ENCODE measurements at places on chromosomes 7 and 10.

DNA sequence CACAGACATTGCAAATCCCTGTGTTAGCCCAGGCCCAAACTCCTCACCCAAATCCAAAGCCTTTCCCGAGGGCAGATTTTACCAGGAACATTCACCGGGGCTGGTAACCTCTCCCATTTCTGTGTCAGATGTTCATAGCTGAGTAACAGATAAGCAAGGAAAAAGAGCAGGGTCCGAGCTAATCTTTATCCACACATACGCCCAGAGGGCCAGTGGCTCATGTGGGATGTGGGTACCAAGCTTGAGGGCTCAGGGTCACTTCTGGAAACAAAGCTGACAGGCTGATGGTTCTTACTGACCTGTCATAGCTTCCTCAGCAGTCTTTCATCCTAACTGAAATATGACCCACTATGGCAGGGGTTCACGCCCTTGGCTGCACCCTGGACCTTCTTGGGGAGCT, 39.8 kb downstream of the HBP1 start:
- DNase-seq, result no peak

DNA sequence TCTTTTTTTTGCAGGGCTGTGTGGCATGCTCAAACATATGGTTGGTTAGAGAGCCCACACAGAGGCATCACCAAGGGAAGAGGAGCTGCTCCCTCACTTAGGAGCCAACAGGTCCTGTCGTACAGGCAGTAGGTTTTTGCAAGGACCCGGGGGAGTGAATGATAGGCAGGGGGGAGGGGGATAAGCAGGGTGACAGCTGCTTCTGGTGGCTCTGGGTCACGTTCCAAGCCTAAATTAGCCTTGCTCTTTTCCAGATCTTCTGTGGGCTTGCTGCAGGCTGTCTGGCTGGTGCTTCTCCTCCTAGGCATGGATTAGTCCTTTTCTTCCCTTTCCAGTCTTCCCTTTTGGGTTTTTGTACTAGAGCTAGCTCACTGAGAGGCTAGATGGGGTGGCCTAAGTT, 117.7 kb upstream of the PODXL start:
- no peak for DNase-seq

- no peak for DNase-seq
Observed at GRCh38 chr10:113921561-113922370, 67.3 kb downstream of the NHLRC2 start.

DNA sequence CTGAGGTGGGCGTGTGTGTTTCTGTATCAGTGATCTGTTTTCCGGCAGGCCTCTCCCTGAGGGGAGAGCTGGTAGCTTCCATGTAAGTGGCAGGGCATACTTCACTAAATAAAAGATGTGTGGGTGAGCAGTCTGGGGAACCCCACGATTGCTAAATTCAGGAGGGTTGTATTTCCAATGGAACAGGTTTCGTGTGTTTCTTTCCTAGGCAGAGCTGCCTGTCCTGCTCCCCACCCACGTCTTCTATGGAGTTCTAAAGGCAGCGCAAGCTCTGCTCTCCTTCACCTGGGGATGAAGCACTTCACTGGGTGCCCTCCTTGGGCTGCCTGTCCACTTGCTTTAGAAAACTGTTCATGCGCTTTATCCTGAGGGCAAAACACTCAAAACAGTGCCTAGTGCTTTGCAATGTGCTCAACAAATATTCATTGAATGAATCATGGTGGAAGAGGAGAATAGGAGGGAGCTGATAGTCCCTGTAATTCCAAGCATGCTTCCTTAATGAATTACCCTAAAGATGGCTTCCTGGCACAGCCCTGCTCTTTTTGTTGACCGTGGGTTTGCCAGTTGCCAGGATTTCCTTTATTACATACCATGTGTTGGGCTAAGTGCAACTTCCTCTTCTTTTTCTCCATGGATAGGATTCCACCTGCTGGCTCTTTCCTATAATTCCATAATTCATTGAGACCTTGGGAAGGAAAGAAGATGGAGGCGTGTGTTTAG, 50.6 kb upstream of the SRPK2 start:
- DNase-seq, result peak; percentile 13

DNA sequence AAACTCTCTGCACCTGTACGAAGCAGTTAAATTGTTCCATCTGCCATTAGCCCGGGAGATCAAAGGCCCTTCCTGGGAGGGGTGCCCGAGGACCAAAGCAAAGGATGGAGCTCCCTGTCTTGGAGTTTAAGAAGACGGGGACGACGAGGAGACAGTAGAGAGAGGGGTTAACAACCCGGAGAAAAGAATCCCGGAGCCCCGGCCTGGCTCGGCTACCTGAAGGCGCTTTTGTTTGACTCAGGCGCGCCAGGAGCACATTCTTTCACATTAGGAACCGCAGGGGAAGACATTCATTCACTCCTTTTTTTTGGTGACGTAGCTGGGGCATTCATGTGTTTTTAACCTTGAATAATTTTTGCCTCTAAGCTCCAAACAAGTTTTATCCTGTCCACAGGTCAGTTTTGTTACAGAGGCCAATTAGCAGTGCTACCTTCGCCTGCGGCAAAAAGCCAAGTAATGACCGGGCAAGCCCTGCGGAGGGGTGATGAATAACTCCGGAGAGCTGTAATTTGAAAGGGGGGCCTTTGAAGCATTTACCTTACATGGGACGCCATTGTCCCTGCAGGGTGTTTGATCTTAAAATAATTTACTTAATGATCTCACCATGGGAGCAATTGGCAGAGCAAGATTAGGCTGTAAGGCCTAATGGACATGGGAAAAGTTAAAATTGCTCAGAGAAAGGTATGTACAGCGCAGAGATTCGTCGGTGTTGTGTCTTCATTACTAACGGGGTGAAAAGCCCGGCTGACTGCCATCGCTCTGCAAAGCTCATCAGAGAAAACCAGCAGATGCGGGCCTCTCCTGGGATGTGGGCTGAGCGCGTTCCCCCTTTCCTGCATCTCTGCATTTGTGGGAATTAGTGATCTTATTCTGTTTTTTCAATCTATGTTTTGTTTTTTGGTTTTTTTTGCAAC, 258.0 kb upstream of the SP4 start:
- no peak for DNase-seq

- DNase-seq, result no peak
Observed at GRCh38 chr10:26706206-26706605, 8.7 kb downstream of the PDSS1 start.

GRCh38 chr7:94378356-94378755, 16.3 kb upstream of the COL1A2 start:
- DNase-seq, result no peak

DNA sequence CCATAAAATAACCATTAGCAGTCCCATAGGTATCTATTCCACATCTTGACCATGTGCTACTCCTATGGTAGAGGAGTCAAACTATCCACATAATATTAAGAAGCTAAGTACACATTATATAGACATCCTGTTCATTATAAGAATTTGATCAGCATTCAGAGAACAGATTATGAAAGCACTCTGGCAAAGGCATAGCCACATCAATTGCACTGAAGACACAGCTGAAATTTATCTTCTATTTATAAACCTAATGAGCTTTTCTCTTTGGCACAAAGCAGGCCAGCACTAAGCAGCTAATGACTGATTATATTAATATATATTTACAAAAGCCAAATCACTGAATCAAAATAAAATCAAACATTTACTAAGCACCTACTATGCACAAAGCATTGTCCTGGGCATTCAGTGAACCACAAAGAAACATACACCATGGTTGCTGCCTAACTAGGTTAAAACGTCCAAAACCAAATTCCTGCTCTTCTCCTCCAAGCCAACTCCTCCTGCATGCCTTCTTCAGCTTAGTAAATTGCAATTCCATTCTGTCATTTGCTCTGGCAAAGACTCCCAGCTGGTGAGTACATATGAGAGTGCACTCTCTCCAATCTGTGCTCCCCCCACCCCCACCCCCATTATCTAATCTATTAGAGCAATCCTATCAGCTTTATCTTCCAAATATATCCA, 122.6 kb upstream of the ASAH2 start:
- DNase-seq, result no peak

DNA sequence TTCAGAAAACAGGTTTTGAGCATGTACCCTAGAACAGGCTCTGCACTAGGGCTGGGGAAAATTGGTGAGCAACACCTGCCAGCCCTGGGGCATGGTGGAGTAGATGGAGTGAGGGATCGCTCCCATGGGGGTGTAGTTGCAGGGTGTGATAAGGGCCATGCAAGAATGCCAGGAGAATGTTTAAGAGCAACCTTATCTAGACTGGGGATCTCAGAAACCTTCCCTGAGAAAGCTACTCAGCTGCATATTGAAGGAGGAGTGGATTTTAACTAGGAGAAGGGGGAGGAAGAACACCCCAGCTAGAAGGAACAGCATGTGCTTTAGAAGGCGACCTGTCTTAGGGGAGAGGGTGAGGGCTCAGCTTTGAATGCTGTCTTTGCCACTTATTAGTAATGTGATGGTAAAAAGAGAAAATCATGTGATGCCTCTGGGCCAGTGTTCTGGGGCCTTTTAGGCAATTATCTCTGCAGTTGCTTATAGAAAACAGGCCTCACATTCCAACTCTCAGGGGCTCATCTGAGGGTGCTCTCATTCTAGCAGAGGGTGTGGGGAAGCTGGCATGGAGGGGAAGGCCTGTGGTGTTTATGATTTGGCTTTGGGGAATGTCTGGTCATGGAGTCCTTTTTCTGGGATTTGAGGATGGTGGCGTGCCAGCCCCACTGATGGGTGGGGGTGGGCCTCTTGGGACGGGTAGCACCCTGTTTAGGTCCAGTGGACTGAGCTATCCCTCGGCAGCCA, 225.4 kb downstream of the BMPER start:
- DNase-seq, result no peak

GRCh38 chr10:89242840-89243568, 8.6 kb downstream of the LIPA start:
- no peak for DNase-seq

DNA sequence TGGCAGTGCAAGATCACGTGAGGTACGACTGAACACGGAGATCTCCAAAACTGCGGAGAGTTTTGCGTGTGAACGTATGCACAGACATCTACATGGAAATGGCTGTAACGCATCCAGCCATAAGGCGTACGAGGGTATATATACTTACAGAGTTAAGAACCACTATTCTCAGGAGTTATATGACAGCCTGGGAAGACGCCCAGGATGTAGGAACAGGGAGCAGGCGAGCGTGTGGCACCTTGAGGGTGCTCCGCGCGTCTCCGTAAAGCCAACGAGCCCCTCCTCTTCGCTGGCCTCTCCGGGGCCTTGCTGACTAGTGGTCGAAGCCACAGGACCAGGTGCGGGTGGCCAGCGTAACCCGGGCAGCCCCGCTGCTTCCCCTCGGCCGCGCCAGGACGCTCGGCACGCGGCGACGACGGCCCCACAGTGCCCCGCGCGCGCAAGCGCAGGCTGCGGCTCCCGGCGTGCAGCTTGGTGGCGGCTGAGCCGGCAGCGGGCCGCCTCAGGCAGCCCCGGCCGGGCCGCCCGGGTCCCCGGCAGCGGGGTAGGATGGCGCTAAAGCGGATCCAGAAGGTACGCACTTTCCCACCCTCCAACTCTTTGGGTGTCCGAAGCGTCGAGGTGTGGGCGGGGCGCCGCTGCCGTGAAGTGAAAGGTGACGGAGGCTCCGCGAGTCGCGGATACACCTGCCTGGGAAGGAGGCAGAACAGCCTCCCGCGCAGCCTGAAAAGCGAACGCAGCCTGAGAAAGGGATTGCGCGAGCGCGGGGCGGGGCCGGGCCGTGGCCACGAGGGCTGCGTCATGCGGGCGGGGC, at the start of gene UBE2D4:
UBE2D4 (plus strand) TSS at position 453 of the 814 bp plus-strand sequence; CDS start at position 550, 97 bp downstream.
- DNase-seq, result peak; percentile 89

GRCh38 chr10:125455855-125456254, 227.1 kb downstream of the TEX36 start:
- no peak for DNase-seq

DNA sequence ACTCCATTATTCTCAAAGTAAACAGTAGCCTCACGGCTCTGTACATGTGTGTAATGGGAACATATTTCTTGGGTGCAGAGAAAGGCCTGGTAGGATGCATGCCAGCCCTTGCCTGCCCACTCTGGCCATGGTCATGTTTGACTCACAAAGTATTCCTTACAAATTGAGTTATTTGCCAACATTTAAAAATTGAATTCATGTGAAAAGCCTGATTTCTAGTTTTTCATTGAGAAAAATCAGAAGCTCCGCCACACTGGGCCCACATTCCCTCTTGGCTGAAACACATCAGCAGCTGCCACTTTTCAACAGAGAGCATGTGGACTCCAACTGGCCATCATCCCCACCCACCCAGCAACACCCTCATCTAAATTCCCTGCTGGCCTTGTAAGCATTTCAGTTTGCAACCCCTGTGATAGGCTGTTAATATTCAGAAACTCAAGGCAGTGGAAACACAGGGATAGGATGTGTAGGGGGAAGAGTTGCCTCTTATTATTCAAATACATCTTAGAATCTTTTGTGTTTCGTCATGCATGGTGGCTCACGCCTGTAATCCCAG, 40.9 kb downstream of the CDH23 start:
- DNase-seq, result no peak

DNA sequence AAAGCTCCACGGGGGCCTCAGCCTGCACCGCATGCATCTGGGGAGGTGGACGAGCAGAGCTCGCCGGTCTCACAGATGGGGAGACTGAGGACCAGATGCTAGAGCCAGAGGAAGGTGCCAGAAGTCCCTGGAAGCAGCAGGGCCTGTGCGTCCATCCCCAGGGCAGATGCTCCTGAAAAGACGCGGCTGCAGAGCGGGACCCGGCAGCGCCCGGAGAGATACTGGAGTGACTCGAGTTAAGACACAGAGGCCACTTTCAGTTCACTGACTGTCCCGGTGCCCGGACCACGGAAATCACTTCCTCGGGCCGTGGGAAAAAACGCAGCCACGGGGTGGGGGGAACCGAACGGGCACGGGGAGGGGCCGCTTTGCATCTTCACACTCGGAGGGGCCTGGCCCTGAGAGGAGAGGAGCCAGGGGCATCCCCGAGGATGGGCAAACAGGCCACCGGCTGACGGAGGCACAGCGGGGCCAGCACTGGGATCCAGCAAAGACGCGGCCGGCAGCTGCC, 85.4 kb downstream of the FOXL3 start:
- DNase-seq, result no peak

DNA sequence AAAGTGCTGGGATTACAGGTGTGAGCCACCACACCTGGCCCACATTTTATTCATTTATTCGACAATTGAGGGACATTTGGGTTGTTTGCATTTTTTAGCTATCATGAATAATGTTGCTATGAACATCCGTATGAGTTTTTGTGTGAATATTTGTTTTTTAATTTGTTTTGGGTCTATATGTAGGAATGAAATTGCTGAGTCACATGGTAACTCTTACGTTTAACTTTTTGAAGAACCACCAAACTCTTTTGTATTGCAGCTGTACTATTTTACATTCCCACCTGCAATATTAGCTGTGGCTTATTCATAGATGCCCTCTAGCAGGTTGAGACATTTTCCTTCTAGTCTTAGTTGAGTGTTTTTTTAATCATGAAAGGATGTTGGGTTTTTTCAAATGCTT, 14.4 kb downstream of the PLAC9 start:
- no peak for DNase-seq

Data from stimulated activated CD4-positive, alpha-beta T cell treated with anti-CD3 and anti-CD28 coated beads, Interleukin-1b, Interleukin-23, amount 100 ng/mL, for 48 hours (primary cell).